ENCODE measurements at places on chromosomes 6 and 20. TPM values are rescaled to one million over a fixed set of nuclear protein-coding genes. Genes with fewer than 3 reads are reported as not detected.

The GABRR1 gene
- total RNA-seq, result not detected

The HUS1B gene
- total RNA-seq, result 1.0 TPM

The NRN1 gene
- not detected for total RNA-seq

The MAS1 gene
- total RNA-seq, result not detected

The HLA-DRB5 gene
- total RNA-seq, result 0.77 TPM

The DNAH8 gene
- not detected for total RNA-seq

The KIF25 gene
- total RNA-seq, result 1.6 TPM

The KHDC1L gene
- 0.56 TPM for total RNA-seq

The PRELID3B gene
- 45.5 TPM for total RNA-seq

The PARD6B gene
- 52.2 TPM for total RNA-seq

The CAP2 gene
- total RNA-seq, result 14.1 TPM

The C6orf132 gene
- total RNA-seq, result 22.4 TPM

The DSN1 gene
- total RNA-seq, result 15.1 TPM

The WFDC12 gene
- not detected for total RNA-seq

The CTSA gene
- total RNA-seq, result 86.7 TPM

The TFAP2A gene
- total RNA-seq, result 63.5 TPM

The AIF1 gene
- 5.1 TPM for total RNA-seq

The FAM217B gene
- total RNA-seq, result 22.3 TPM

The APCDD1L gene
- total RNA-seq, result not detected

Measured in mesothelial cell of epicardium (in vitro differentiated cells).